GM04503 (cell line): ENCODE measurements at places on chromosomes 11 and 22.

GRCh38 chr11:102422817-102423712 lies 29.5 kb downstream of the TMEM123 start:
- no peak for DNase-seq

GRCh38 chr11:134398079-134398444 lies 14.0 kb downstream of the B3GAT1 start:
- no peak for DNase-seq

GRCh38 chr11:10476927-10477689 lies 22.0 kb downstream of the AMPD3 start:
- no peak for DNase-seq

- no peak for DNase-seq
Measured at GRCh38 chr11:129117595-129118350, 74.4 kb downstream of the ARHGAP32 start.

DNA sequence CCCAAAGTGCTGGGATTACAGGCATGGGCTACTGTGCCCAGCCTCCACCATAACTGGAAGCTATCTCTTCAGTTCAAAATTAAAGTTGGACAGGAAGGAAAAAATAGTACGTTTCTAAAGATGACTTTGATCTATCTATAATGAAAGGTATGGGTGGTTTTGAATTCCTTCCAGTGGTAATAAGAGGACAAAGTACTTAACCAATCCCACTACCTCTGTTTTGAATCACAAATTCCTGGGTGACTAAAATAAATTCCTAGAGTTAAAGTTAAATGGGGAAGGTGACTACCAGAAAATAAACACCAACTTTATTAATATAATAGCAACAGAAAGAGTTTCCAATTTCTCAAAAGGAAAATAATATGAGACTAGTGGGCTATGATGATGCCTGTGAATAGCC lies 9.1 kb downstream of the PHF5A start:
- DNase-seq = no peak

- DNase-seq = no peak
Measured at GRCh38 chr11:44327730-44328129, 17.8 kb upstream of the ALX4 start.

DNA sequence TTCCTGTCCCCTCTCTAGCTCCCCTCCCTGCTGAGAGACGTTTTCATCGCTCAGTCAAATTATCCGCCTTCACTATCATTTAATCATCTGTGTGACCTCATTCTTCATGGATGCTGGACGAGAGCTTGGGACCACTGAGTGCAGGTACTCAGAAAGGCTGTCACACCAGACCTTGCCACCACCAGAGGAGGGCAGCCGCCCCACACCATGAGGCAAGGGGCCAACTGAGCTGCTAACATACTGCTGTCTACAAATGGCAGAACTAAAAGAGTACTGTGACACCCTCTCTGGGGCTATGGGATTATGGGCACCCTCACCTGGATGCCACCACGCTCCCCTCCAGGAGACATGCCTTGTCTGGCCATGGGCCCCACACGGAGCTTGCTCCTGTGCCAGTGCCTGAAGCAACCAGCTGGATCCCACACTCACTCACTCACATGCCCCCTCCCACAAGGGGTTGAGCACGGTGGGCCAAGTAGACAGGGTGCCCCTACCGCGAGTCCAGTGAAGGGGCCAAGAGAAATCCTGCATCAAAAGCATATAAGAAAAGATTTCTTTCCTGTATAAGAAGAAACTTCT lies 670.0 kb upstream of the CCDC90B start:
- no peak for DNase-seq

GRCh38 chr11:70933981-70934583 lies 318.3 kb downstream of the SHANK2 start:
- no peak for DNase-seq

DNA sequence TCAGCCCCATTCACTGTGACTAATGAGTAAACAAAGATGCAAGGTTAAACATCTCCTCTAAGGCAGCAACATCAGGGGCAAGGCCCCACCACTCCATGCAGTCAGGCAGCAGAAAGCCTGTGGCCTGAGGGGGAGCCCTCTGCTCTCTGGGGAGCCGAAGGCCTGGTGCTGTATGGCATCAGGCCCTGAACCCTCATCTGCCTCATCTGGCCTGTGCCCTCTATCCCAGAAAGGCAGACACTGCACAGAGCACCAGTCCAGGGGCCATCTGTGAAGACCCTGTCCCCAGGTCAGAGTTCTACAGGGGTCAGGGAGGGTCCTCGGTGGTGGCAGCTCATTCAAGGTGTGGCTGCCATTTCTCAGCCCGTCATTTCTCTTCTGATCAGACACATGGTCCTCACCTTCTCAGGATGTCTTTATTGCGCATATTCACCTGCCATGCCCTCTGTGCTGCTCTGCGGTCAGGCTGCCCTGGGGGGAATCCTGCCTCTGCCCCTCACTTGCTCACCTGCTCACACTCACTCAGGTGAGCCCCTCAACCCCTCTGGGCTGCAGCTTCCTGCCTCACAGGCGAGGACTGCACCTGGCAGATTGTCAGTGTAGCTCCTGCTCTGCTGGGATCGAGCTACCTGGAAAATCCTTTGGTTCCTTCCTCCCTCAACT lies 103.1 kb upstream of the PITPNB start:
- DNase-seq = no peak

DNA sequence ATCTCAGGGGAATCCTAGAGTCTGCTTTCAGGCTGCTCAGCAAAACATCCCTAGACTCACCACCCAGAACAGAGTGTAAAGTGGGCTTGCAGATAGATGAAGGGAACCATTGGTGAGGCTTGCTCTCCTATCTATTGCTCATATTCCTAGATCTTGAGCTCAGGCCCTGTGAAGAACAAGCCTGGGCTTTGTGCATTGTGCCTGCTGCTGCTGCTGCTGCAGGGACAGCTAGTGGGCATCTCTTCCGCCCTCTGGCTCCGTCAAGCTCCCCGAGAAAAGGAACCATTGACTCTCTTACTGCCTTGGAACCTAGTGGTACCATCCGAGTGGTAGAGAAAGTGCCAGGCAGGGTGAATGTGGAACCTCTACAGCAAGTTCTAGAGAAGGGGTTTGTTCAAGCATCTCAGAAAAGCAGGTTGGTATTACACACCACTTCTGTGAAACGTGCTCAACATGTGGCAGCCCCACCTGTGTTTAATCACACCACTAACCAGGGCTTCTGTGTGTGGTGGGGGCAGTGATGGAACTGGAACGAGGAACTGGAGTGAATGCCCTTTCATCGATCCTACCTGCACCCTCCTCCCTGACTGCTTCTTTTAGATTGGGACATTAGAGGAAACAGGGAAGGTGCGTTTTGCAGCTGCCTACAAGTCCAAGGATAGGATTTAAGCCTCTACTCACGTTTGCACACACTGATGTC lies 4.4 kb downstream of the BACE1-AS start:
- DNase-seq = no peak

GRCh38 chr11:48098024-48098423 lies 117.7 kb downstream of the PTPRJ start:
- no peak for DNase-seq

GRCh38 chr22:37844904-37845329 lies 783 bp upstream of the ANKRD54 start:
- no peak for DNase-seq

GRCh38 chr11:118791111-118791960 lies at the start of gene DDX6:
Gene DDX6 (minus strand): TSS chr11:118791164. CDS start chr11:118786251, 4,913 bp downstream.
- DNase-seq = peak; percentile 38

DNA sequence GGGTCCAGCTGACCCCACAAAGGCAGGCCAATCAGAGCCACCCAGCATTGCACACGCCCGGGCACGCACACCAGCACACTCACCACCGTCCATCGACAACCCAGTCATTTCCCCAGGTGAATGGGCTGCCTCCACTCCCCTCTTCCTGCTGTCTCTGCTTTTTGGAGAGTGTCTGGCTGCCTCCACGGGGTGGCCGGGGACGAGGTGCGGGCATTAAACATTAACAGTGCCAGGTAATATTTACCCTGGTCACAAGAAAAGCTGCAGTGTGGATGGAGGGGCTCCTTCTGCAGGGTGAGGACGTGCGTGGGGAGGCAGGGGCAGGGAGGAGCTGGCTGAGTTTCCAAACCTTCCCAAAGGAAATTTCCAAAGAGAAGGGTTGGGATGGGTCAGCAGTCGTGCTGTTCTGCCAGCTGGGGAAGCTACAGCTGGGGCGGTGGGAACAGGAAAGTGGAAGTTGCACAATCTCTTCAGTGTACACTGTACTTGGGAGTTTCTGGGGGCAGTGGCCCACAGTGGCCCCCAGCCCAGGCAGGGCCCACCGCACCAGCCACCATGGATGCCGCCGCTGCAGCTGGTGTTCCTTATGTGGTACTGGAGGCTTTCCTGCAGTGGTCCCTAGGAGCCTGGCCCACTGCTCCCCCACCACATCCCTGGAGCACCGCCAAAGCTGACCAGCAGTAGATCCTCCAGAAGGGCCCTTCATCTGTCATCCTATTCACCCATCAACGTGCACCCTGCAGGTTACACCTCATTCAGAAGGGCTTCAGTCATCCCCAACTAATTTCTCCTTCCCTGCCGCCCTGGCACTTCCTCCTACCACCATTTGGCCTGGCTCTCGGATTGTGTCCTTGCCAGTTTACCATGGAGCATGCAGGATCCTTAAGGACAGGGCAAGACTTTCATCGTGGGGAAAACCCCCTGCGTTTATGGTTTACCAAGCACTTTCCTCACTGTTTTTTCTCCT lies at the start of gene FXYD2:
TSS of gene FXYD2 (minus strand) at position 174 of the 967 bp plus-strand sequence. CDS start at position 108, 66 bp downstream.
- DNase-seq = no peak

- no peak for DNase-seq
Measured at GRCh38 chr11:94725097-94725496, 43.1 kb upstream of the AMOTL1 start.

DNA sequence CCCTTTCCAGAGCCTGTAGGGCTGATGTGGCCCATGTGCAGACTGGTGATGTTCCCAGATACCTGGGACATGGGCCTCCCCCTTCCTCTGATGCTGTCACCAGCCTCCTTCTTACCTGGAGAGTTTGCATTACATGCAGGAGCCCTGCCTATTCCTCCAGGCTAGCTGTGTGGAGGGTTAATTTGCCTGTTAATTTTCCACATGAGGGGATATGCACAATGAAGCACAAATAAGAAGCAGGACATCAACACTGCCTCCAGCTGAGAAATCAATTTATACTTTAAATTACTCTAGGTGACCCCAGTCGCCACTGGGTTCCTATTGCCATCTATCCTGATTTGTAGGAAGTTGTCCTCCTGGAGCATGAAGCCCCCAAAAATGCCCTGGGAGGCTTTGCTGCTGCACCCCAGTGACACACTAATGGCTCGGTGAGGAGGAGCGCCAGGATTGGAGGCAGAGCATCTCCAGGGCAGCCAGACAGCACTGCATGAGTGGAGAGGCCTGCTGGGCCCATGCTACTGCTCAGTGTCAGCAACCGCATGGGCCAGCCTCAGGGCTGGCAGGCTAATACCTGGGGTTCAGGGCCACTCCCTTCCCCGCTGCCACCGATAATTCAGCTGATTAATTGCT lies 101.6 kb upstream of the USP47 start:
- DNase-seq = no peak

- no peak for DNase-seq
Measured at GRCh38 chr11:64444838-64445441, 86.0 kb downstream of the RPS6KA4 start.

- no peak for DNase-seq
Measured at GRCh38 chr11:116312570-116313391, 460.0 kb downstream of the BUD13 start.

- no peak for DNase-seq
Measured at GRCh38 chr11:82733444-82734119, at the start of gene FAM181B. Gene FAM181B (minus strand): TSS chr11:82733864. CDS start chr11:82733729, 135 bp downstream.

DNA sequence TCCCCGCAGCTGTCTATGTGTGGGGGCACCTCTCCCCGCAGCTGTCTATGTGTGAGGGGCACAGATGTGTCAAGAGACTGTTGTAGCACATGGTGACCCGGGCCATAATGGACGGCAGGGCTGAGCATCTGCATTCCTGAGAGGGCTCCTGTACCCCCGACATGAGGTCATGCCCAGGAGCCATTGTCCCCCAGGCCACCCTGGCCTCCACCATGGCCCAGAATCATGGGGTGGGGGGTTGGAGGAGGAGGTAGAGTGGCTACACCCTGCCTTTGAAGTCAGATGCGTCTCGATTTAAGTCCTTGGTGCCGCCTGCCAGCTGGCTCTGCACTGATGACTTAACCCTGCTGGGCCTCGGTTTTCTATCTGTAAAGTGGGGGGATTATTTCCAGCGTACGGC lies 49.1 kb downstream of the ARHGAP8 start:
- no peak for DNase-seq

GRCh38 chr22:27317971-27318428 lies 483.6 kb downstream of the MN1 start:
- DNase-seq = peak; percentile 12

- DNase-seq = no peak
Measured at GRCh38 chr22:49705216-49705971, 122.3 kb downstream of the BRD1 start.

- DNase-seq = no peak
Measured at GRCh38 chr11:46913484-46913883, 4.9 kb downstream of the LRP4 start.

DNA sequence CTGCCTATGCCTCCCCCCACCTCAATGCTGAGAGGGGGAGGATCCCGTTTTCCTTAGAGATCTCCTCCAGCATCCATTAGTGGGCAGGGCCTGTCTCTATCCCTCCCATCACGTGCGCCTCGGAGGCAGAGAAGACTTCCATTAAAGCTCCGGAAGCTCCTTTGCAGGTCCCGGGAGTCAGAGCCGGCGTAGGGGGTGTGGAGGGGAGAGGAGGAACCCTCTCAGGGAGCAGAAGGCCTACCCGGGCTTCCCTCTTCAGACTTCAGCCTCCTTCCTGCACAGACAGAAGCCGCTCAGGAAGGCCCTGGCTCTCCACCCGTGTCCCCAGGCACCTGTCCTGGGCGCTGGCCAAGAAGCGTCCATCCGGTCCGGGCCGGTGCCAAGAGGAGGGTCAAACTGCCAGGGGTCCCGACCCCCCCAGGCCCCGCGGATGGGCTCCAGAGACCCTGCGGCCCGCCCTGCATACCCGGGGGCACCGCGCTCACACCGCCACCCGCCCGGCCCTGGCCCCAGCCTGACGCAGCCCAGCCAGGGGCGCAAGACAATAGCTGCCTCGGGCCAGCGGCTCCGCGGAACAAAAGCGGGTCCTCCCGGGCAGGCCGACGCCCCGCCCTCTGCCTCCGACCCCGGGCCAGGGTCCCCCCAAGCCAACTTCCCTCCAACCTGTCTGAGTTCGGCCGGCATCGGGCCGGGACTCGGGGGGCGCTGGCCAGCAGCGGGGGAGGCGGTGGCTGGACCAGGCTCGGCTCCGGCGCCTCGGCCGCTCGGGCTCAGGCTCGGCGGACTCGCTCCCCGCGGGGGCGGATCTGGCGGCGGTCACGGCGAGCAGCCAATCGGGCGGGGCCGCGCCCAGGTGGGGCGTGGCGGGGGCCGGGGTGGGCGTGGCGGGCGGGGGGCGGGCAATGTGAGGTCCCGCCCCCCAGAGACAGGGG lies 29.9 kb downstream of the ARVCF start:
- no peak for DNase-seq

DNA sequence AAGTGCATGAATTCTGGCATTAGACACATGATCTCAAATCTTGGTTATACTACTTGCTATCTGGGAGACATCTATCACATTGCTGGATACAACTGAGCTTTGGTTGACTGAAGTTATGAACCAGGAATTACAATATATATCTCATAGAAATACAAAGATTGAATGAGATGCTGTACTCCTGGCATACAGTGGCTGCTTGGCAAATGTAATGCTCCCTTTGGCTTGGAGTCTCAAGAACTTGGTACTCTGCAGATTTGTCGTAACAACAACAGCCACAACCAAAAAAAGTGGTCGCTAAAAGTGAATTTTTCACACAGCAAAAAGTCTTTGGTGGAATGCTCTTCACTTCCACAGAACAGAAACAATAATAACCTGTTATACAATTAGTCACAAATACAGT lies 1082.6 kb downstream of the DLG2 start:
- DNase-seq = no peak

GRCh38 chr11:134126217-134126822 lies 57.4 kb downstream of the JAM3 start:
- peak; percentile 88 for DNase-seq
